A549 treated with CpdA at 1 μM for 4 hours (cell line): ENCODE measurements at places on chromosomes 5 and 9. TPM values are rescaled to one million over a fixed set of nuclear protein-coding genes. Genes with fewer than 3 reads are reported as not detected.

The GPX3 gene
- total RNA-seq, result 14.0 to 19.3 TPM (median 17.8 TPM) in 5 replicates

The SMIM33 gene
- total RNA-seq, result not detected in 5 replicates

The PCDHGA1 gene
- total RNA-seq, result 0.27 to 0.49 TPM (median 0.31 TPM) in 5 replicates

The TLX3 gene
- total RNA-seq, result not detected in 5 replicates

The SHOC1 gene
- 0.01 TPM in 1 of 5 replicates, not detected in the others for total RNA-seq

The HAPLN1 gene
- not detected in 5 replicates for total RNA-seq

The SV2C gene
- not detected in 5 replicates for total RNA-seq

The ACSL6 gene
- total RNA-seq, result 0.06 to 0.24 TPM (median 0.17 TPM) in 4 of 5 replicates, not detected in the other

The IRX4 gene
- 0.15 to 0.29 TPM (median 0.26 TPM) in 5 replicates for total RNA-seq

The MSH3 gene
- 6.5 to 8.7 TPM (median 8.0 TPM) in 5 replicates for total RNA-seq

The PPP1R2B gene
- total RNA-seq, result 0.07 to 0.19 TPM (median 0.10 TPM) in 4 of 5 replicates, not detected in the other

The CLIC3 gene
- total RNA-seq, result 1.7 to 4.0 TPM (median 3.5 TPM) in 5 replicates

The PIP5KL1 gene
- total RNA-seq, result 1.5 to 2.6 TPM (median 1.8 TPM) in 5 replicates

The DMRT2 gene
- 0.09 to 0.13 TPM in 2 of 5 replicates, not detected in the others for total RNA-seq

The TRIP13 gene
- 61.0 to 69.9 TPM (median 65.6 TPM) in 5 replicates for total RNA-seq

The CACFD1 gene
- total RNA-seq, result 3.3 to 4.8 TPM (median 4.4 TPM) in 5 replicates

The SNCAIP gene
- 0.05 TPM in 1 of 5 replicates, not detected in the others for total RNA-seq

The ZMAT2 gene
- 81.8 to 121 TPM (median 90.3 TPM) in 5 replicates for total RNA-seq

The CDH18 gene
- not detected in 5 replicates for total RNA-seq

The PTPRD gene
- 0.17 to 0.42 TPM (median 0.20 TPM) in 5 replicates for total RNA-seq

The ZNF608 gene
- total RNA-seq, result 0.33 to 0.44 TPM (median 0.37 TPM) in 5 replicates
